ENCODE measurements at places on chromosomes 11 and 22. TPM values are rescaled to one million over a fixed set of nuclear protein-coding genes. Genes with fewer than 3 reads are reported as not detected.

DNA sequence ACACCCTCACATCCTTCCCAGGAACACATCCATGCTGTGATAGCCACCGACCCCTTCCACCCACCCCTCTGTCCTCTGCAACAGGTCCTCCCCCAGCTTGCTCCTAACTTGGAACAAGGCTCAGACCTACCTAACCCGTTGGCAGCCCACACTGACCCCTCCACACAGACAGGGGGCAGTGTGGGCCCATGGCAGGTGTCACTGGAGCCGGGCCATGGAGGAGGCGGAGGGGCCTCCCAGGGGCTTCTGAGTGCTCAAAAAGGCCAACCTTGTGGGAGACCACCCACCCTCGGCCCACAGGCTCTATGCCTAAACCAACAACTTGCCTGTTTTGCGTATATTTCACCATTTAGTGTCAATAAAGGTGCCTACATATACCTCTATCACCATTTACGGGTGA, 57.0 kb downstream of the CERK start:
- no peak for DNase-seq

GRCh38 chr11:74453373-74453975, 13.9 kb downstream of the KCNE3 start:
- DNase-seq = peak; percentile 33

DNA sequence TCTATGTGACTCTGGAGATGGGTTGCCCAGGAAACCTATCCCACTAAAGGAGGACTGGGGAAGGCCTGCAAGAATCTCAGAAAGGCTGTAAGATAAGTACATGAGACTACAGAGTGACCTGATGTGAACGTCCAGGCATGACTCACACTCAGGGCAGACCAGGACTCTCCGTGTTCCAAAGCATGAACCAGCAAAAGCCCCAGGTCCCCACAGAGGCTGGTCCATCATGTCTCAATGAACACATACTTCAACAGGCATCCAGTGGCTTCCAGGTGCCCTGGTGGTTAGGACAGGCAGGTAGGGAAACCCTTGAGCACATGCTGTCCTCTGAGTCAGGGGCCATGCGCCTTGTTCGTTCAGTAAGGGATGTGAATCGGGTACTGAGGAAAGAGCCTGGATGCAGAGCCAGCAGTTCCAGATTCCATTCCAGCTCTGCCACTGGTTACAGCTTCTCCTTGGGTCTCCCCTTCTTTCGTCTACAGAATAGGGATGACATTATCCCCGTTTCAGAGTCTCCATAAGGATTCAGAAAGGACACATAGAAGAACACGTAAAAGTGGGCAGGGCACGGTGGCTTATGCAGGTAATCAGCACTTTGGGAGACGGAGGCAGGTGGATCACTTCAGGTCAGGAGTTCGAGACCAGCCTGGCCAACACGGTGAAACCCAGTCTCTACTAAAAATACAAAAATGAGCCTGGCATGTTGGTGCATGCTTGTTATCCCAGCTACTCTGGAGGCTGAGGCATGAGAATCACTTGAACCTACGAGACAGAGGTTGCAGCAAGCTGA, 129.0 kb upstream of the TEAD1 start:
- DNase-seq = peak; percentile 36

GRCh38 chr11:19187833-19188258, 13.9 kb downstream of the CSRP3 start:
- peak; percentile 16 for DNase-seq

GRCh38 chr11:116420770-116421528, 351.8 kb downstream of the BUD13 start:
- DNase-seq = peak; percentile 42

DNA sequence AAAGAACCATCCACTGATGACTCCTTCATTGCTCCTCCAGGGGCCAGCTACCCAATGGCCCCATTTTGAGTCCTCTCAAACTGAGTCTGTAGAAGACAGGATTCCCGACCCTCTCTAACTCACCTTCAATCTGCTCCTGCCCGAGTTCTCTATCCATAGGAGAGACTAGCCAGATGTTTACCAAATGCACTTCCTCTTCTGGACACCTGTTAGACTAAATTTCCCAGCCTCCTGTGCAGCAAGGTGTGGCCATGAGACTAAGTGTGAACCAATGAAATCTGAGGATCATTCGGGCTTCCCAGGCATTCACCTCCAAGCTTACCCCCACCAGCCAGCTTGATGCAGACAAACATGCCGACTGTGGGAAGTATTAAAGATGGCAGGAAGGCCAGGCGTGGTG, 7.6 kb downstream of the PISD start:
- no peak for DNase-seq

- peak; percentile 70 for DNase-seq
These were observed 39.9 kb upstream of the BLID start for GRCh38 chr11:122155765-122156527.

LINC01488 gene
- not detected for total RNA-seq

TMEM184B gene
- total RNA-seq = 114 TPM

NCAPH2 gene
- total RNA-seq = 25.6 TPM

BATF2 gene
- total RNA-seq = 4.5 TPM

MYEOV gene
- not detected for total RNA-seq

OR5A1 gene
- total RNA-seq = not detected
